ENCODE measurements at places on chromosomes 7 and 10. TPM values are rescaled to one million over a fixed set of nuclear protein-coding genes. Genes with fewer than 3 reads are reported as not detected.

- no peak overlapping the region for H3K27ac ChIP-seq
- no peaks in the 10 kb centered on the region for H3K36me3 ChIP-seq
- no peak for DNase-seq
- no peaks in the 10 kb centered on the region for H3K4me1 ChIP-seq
Observed at GRCh38 chr10:30111340-30112022, 52.1 kb upstream of the JCAD start.

GRCh38 chr10:34702093-34702937 is 112.8 kb downstream of the PARD3 start:
- no peak overlapping the region for H3K4me3 ChIP-seq
- peaks cover 28% of the 10 kb centered on the region for H3K4me1 ChIP-seq
- H3K27ac ChIP-seq = peak overlapping the region; percentile 35
- no peaks in the 10 kb centered on the region for H3K36me3 ChIP-seq
- DNase-seq = no peak

DNA sequence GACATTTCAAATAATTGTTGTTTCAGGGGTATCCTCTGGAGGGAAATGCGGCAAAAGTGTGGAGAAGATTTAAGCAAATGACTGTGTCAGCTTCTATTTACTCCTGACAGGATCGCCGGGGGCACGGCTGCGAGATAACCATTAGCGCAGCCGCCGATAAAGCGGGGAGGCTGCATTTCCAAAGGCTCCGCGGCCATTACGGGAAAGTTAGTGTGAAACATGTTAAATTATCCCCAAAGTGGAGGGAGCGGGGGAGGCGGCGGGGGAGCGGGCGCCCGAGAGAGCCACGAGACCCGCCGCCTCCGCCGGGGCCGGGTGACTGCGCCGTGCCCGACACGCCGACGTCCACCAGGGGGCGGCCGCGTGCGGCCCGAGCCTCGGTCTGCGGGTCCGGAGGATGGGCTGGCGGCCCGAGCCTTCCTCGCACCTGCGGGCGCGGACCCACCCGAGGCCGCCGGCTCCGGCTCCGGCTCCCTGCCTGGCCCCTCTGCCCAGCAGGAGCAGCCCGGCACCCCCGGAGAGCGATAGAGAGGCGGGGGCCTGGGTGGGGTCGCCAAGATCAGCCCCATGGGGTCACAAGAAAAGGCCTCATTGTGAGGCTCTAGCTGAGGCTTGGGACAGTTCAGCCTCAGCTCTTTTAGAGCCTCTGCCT is 74.4 kb upstream of the PAX2 start:
- H3K27ac ChIP-seq = no peak overlapping the region
- H3K4me1 ChIP-seq = no peaks in the 10 kb centered on the region
- no peak overlapping the region for H3K4me3 ChIP-seq
- no peaks in the 10 kb centered on the region for H3K27me3 ChIP-seq
- no peak for DNase-seq

DNA sequence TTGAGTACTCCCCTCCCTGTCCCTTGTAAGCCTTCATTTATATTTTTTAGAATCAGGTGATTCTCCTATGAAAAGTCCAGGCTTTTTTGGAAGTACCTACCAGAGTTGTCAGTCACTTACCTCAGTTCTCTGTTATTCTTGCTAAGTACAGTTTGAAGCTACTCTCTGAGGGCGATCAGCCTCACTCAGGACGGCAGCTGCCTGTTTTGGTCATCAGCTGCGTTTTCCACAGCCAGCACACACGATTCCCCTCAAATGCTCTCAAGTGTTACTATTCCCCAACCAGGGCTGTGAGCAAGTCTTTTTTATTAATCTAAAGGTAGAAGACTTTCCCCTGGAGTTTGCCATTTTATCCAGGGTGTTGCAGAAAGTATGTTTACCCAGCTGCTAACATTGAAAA is 328.6 kb downstream of the SUGCT start:
- H3K27ac ChIP-seq = no peak overlapping the region
- no peaks in the 10 kb centered on the region for H3K27me3 ChIP-seq
- H3K4me3 ChIP-seq = no peak overlapping the region

DNA sequence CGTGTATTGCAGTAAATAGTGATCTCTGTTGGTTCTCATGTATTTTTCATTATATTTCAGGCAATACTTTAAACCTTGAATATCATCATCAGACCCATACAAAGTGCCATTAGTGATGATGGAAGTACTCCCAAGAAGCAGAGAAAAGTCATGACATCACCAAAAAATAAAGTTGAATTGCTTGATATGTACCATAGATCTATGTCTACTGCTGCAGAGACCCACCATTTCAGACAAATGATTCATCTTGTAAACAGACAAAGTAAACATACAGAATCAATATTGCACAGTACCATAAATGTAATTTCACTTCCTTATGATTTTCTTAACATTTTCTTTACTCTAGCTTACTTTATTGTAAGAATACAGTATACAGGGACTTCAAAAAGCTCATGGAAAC is 347.8 kb downstream of the IPMK start:
- no peak for DNase-seq
- no peaks in the 10 kb centered on the region for H3K36me3 ChIP-seq
- no peak overlapping the region for H3K27ac ChIP-seq
- H3K4me1 ChIP-seq = no peaks in the 10 kb centered on the region
- H3K4me3 ChIP-seq = no peak overlapping the region
- no peaks in the 10 kb centered on the region for H3K27me3 ChIP-seq

DNA sequence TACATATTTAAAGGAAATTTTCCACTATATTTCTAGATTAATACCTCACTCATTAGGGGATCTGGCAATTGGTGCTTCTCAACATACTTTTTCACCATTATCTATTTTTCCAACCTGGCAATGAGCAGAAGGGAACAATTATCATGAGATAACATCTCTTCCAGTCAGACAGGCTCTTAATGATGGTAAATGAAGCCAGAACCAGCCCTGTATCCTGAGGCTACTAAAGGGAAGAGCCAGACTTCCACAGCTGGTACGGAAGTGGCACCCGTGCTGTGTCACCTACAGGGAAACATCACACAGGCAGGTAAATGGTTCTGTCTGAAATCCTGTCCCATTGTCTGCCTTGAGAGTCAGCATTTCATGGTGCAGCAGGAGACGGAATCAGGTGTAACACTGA is 75.9 kb downstream of the ELMO1 start:
- no peaks in the 10 kb centered on the region for H3K36me3 ChIP-seq
- no peak overlapping the region for H3K4me3 ChIP-seq
- no peak for DNase-seq
- H3K4me1 ChIP-seq = no peaks in the 10 kb centered on the region
- no peaks in the 10 kb centered on the region for H3K27me3 ChIP-seq

- no peak for DNase-seq
- no peaks in the 10 kb centered on the region for H3K4me1 ChIP-seq
- no peak overlapping the region for H3K4me3 ChIP-seq
Observed at GRCh38 chr7:50329775-50330174, 25.3 kb downstream of the IKZF1 start.

DNA sequence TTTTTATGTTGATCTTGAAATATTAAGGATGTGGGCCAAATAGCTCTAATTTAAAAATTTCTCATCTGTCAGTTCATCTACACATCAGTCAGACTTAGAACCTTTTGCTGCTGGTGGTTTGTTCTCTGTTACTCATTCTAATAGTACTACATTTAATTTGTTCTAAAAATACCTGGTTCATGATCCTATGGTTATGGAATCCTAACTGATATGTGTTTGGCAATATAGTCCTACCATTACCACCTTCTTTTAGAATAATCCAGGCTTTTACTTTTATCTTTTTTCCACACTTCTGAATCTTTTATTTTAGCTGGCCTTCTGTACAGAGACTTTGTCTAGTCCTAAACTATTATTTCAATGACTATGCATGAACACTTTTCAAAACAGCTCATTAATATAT is 116.9 kb downstream of the SVOPL start:
- no peak overlapping the region for H3K27ac ChIP-seq
- no peak overlapping the region for H3K4me3 ChIP-seq
- H3K4me1 ChIP-seq = no peaks in the 10 kb centered on the region
- DNase-seq = no peak
- H3K27me3 ChIP-seq = no peaks in the 10 kb centered on the region

DNA sequence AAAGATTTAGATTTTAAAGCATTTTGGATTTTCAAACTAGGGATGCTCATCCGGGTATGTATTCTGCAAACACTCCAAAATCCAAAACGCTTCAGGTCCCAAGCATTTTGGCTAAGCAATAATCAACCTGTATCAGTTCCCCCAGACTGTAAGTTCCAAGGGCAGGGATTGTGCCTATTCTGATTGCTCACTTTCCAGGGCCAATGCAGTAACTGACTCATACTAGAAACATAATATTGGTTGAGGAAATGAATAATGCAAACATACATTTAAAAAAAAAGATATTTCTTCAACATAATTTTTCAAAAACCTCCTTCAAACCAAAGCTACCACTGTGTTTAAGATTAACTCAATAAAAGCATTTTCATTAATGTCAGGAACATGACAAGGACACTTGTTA is 69.5 kb downstream of the HIBADH start:
- no peaks in the 10 kb centered on the region for H3K36me3 ChIP-seq
- no peak overlapping the region for H3K4me3 ChIP-seq
- no peaks in the 10 kb centered on the region for H3K4me1 ChIP-seq
- no peaks in the 10 kb centered on the region for H3K27me3 ChIP-seq
- no peak overlapping the region for H3K27ac ChIP-seq
- DNase-seq = no peak

DNA sequence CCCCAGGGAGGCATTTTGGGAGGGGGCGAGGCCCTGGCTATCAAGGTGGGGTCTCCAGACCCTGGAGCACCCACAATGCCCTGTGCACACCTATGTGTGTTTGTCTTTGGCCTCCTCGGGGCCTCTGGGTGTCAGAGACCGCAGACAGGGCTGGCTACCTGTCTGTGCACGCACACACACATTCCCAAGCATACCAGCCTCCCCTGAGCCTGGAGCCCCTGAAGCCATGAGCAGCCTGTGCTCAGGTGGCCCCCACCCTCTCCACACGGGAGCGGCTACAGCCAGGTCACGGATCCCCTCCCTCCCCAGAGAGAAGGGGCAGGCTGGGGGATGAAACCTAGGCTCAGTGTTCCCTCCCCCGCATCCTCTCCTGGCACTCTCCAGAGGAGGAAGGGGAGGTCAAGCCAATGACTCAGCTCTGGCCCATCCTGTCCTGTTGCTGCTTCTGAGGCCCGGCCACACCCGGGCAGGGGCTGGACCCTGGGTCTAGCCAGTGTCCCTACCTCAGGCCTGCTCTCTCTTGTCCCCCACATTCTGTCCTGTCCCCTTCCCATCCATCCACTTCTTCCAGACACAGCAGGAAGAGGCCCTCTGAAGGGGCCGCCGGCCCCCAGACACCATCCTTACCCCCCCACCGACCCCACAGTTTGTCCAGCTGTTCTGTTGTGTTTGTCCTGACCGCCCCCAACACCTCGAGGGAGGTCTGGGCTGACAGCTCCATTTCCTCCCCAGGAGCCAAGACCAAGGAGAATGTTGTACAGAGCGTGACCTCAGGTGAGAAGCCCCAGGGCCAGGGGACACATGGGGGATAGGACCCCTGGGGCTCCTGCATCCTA is 720 bp downstream of the SNCG start:
- peak overlapping the region; percentile 20 for H3K4me3 ChIP-seq
- H3K4me1 ChIP-seq = peaks cover 34% of the 10 kb centered on the region
- no peaks in the 10 kb centered on the region for H3K27me3 ChIP-seq
- peak; percentile 84 for DNase-seq

GRCh38 chr7:27846388-27846787 is 106.4 kb downstream of the TAX1BP1 start:
- H3K27me3 ChIP-seq = no peaks in the 10 kb centered on the region
- no peak for DNase-seq
- H3K4me3 ChIP-seq = no peak overlapping the region
- H3K27ac ChIP-seq = no peak overlapping the region
- peaks cover 4% of the 10 kb centered on the region for H3K4me1 ChIP-seq

DNA sequence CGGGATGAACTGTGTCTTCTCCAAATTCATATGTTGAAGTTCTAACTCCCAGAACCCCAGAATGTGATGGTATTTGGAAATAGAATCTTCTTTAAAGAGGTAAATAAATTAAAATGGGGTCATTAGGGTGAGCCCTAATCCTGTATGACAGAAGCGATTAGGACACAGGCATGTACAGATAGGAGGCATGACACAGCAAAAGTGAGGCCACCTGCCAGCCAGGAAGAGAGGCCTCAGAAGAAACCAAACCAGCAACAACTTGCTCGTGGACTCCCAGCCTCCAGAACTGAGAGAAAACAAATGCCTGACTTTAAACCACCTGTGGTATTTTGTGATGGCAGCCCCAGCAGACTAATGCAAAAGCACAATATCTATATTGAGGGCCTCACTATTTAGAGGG is 214.3 kb downstream of the NEBL start:
- H3K27ac ChIP-seq = no peak overlapping the region
- no peak for DNase-seq
- no peaks in the 10 kb centered on the region for H3K27me3 ChIP-seq
- no peaks in the 10 kb centered on the region for H3K4me1 ChIP-seq

DNA sequence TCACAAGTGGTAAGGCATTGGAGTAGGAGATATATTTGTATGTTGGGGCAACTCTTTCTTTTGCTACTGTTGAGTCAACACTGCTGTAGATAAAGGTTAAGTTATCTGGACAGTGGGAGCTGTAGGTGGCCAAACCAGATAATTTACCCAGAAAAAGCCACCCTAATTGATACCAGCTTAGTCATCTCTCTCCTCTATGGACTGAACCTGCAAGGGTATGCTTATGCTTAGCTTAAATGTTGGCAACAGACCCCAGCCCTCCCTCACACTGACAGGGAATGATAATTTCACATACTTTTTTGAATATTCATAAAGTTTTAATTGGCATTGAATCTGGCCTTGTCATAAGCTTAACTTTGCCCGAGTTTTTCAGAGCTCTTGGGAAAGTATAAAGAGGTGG is 66.3 kb downstream of the CREB5 start:
- no peak for DNase-seq
- H3K36me3 ChIP-seq = no peaks in the 10 kb centered on the region

DNA sequence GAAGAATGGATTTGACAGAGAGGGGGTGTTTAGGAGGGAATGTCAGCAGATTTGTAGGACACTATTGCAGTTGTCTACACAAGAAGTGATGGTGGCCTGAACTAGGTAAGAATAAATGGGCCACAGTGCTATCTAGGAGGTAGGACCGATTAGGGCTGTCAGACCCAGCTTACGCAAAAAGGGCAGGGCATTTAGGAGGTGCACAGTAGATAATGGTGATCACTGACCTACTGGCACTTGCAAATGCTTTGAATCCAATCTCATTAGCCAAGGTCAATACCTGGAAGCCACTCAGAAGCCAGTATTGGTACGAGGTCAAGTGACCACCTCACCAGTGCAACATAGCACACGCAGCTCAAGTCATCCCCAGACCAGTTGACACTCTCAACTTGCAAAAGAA is 330.9 kb downstream of the KCNMA1 start:
- DNase-seq = no peak
- H3K4me1 ChIP-seq = peaks cover 9% of the 10 kb centered on the region
- H3K27me3 ChIP-seq = no peaks in the 10 kb centered on the region
- H3K4me3 ChIP-seq = no peak overlapping the region
- no peak overlapping the region for H3K27ac ChIP-seq
- H3K36me3 ChIP-seq = no peaks in the 10 kb centered on the region

Gene CASD1
- 23.3 TPM for total RNA-seq

Gene PRPS1L1
- not detected for total RNA-seq

Gene IRF5
- 2.6 TPM for total RNA-seq

Gene SFXN3
- total RNA-seq = 32.5 TPM

Gene HKDC1
- 0.94 TPM for total RNA-seq

Gene VSIR
- total RNA-seq = 94.1 TPM

Gene TMEM130
- 1.6 TPM for total RNA-seq

Gene IL6
- 6.1 TPM for total RNA-seq

Measured in ovary (tissue), 10 donors.